Vagina (tissue), 2 donors: ENCODE measurements at places on chromosomes 7 and 10. TPM values are rescaled to one million over a fixed set of nuclear protein-coding genes. Genes with fewer than 3 reads are reported as not detected.

GRCh38 chr7:43296306-43296705 lies 183.9 kb downstream of the HECW1 start:
- no peaks in the 10 kb centered on the region for H3K36me3 ChIP-seq
- no peak for DNase-seq
- no peak overlapping the region for H3K4me3 ChIP-seq
- no peak overlapping the region for H3K27ac ChIP-seq
- peaks cover 6% of the 10 kb centered on the region for H3K4me1 ChIP-seq

- H3K36me3 ChIP-seq, result peaks cover 2% of the 10 kb centered on the region
- no peaks in the 10 kb centered on the region for H3K27me3 ChIP-seq
- H3K27ac ChIP-seq, result no peak overlapping the region
- peaks cover 15% of the 10 kb centered on the region for H3K4me1 ChIP-seq
- peak overlapping the region; percentile 92 for H3K4me3 ChIP-seq
Observed at GRCh38 chr7:39567294-39567693, 1.1 kb downstream of the YAE1 start.

Gene SUN3
- not detected for total RNA-seq

Gene SLC13A4
- total RNA-seq, result not detected
